ENCODE measurements at places on chromosomes 13 and 19.
A peak's percentile ranks its signal among the peaks of the same experiment; 100 is the strongest.

- peak; percentile 59 for DNase-seq
Observed at GRCh38 chr13:48977973-48978372, 2.3 kb downstream of the FNDC3A start.

DNA sequence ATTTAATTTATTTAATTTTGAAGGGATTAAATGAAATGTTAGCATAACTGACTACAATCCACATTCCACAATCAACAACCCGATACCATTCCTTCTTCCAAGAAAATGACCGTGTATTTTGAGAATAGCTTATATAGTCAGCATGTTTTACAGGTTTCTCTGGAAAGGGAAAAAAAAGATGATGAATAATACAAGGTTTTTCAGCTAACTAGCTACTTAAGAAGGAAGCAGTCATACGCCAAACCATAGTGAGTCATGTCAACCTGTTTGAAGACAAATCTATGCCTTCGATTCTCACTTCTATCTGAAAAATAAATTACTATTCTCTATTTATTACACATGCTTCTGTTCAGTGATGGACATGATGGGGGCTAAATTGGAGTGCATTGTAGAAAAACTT is 258.6 kb downstream of the EFNB2 start:
- peak; percentile 7 for DNase-seq

GRCh38 chr19:34057155-34057554 is 115.1 kb upstream of the LSM14A start:
- no peak for DNase-seq

DNA sequence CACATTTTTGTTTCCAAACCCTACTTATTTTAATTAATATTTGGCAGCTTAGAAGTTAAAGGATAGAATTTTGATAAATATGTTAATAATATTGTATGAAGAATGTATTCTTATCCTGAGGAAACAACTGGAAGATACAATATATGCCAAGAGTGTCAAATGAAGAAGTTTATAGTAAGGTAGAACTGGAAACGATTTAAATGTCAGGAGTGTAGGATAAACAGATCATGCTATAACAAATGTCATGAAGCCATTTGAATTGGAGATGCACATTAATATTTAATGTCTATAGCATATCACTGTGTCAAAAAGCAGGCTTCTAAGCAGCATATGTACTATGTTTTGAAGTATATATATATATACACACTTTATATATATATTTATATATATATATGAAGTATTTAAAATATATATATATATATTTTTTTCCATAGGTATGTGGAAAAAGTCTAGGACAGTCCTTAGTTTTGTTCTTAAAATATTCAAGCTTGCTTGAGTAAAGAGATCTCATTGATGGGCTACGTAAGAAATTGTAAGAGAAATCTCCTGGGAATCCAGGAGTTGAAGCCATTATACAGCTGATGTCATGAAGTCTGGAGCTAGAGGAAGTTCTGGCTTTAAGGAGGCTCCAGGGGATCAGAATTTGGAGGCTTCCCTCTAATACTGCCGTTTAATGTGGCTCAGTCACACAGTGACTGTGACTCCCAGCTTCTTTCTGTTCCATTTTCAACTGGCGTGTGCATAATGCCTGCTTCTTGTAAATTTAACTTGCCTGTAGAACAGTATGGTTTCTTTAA is 79.9 kb upstream of the MYCBP2 start:
- no peak for DNase-seq

DNA sequence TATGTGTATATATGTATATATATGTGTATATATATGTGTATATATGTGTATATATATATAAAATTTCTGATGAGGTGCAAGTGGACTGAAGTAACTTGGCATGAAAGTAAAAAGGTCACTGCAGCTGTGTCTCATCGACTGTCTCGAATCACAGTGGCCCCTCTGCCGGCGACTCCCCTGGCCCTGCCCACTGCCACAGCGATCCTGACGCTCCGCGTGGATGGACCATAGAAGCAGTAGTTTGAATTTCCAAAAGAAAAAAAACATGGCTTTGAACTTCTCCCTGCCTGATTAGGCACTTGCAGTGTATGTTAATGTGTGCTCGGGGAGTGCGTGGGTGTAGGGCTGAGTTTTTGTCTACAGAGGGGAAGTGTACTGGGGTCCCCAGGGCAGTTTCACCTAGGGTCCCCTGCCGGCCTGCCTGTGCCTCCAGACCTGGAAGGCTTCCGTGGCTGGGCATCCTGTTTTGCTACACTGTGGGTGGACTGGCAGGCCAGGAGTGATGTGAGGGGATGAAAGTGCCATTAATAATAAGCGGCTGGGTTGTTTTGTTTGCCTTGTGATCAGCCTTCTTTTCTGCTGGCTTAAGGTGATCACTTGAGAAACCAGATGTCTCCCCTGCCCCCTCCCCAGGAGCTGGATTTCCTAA is 10.8 kb downstream of the ZIC5 start:
- no peak for DNase-seq

GRCh38 chr13:112059457-112060281 is 7.3 kb upstream of the SOX1 start:
- DNase-seq, result no peak

GRCh38 chr19:48403606-48404005 is 10.1 kb downstream of the GRIN2D start:
- DNase-seq, result peak; percentile 83

DNA sequence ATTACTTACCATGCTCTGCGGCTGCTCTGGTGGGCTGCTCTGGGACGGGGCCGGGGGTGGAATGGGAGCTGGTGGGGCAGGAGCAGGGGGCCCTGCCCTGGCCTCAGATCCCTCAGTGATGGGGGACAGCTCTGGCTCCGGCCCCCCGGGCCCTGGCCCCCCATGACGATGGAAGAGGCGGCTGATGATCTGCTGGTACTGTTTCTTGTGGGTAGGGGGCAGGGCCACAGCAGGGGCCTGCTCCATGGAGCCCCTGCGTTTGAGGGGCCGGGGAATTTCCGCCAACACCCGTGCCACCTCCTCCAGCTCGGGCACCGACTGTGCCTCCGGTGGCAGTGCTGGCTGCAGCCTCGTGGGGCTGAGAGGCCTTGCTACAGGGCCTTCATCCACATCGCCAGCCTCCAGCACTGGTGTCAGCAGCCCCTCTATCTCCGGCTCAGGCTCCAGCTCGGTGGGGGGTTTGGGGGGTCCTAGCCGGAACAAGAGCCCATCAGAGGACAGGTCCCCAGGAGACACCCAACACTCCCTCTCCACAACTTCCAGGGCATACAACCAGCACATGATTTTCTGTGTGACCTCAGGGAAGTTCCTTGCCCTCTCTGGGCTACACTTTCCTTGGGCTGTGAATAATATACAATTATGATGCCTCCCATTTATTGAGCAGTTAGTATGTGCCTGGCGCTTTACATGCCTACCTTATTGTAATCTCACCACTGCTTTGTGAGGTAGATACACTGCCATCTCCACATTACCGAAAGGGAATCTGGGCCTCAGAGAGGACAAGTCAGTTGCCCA is 12.8 kb downstream of the PPP1R13L start:
- DNase-seq, result no peak

- peak; percentile 47 for DNase-seq
Observed at GRCh38 chr13:35855531-35856019, 275.6 kb downstream of the DCLK1 start.

DNA sequence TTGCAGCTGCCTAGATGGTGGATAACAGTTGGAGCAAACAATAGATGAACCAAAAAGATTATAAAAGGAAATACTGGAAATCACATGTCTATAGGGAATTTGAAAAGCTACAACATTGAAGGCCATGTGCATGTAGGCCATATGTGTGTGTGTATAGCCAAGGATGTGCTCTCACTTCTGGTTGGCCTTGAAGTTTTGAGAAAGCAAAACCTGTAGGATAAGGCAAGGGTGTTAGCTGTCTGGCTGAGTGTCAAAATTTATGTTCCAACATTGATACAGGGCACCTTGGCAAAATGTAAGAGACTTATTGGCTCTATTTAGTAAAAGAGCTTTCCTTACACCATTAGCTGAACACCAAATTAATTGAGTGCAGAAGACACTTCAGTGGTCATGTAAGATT is 1723.6 kb upstream of the PCDH20 start:
- no peak for DNase-seq

GRCh38 chr13:52738719-52739467 is 727 bp downstream of the CNMD start:
- DNase-seq, result peak; percentile 4

DNA sequence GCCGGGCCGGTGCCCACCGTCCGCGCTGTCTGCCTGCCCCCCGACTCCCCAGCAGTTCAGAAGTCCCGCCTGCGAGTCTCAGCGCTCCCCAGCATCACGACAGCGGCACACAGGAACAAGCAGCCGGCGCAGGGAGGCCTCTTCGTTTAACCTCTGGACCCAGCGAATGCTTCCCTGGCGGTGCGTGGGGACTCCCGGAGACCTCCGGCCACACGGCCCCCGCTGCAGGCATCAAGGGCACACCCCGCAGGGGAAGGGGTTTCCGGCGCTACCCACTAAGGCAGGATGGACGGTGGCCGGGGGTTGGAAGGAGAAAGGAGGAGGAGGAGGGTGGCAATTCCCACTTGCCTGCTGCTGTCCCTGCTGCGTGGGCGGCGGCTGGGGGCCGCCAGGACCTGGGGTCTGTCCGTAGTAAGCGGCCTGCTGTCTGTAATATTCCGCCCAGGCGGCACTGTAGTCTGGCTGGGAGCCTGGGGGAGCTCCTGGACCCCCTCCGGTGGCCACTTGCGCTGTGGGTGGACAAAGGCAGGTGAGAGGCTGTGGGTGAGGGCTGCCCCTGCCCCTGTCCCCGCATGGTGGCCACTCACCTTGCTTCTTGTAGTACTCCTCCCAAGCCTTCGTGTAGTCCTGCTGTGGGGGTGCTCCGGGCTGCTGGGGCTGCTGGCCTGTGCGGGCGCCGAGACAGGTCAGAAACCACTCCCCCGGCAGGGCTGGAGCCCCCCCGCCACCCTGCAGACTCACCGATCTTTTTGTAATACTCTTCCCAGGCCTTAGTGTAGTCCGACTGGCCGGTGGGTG is 9.6 kb downstream of the KHSRP start:
- DNase-seq, result no peak

GRCh38 chr19:5978606-5979552 is 939 bp upstream of the RANBP3 start:
- no peak for DNase-seq

DNA sequence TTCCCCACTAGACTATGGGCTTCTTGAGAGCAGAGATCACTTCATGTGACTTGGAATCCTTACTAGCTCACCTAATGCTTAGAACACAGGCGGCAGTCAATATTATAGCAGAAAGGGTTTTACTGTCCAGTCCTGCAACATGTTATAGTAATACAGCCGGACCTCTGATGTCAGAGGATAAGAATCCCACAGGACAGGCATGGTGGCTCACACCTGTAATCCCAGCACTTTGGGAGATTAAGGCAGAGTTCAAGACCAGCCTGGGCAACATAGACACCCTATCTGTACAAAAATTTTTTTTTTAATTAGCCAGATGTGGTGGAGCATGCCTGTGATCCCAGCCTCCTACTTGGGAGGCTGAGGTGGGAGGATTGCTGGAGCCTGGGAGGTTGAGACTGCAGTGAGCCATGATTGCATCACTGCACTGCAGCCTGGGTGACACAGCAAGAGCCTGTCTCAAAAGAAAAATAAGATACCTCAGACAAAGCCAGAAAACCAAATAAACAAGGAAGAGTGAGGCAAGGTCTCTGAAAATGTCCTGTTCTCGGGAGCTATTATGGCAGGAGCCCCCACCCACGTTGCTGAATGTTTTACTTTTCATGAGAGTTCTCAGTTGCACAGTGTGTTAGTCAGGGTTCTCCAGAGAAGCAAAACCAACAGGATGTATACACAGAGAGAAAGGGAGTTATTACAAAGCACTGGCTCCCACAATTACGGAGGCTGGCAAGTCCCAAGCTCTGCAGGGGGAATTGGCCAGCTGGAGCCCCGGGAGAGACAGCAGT is 100.8 kb downstream of the UBL3 start:
- peak; percentile 46 for DNase-seq

- no peak for DNase-seq
Observed at GRCh38 chr19:56136362-56136761, 4.7 kb upstream of the ZNF444 start.

GRCh38 chr19:10292206-10292788 is 2.5 kb downstream of the ICAM5 start:
- peak; percentile 87 for DNase-seq

GRCh38 chr19:3066482-3067049 is 4.3 kb upstream of the TLE5 start:
- no peak for DNase-seq

DNA sequence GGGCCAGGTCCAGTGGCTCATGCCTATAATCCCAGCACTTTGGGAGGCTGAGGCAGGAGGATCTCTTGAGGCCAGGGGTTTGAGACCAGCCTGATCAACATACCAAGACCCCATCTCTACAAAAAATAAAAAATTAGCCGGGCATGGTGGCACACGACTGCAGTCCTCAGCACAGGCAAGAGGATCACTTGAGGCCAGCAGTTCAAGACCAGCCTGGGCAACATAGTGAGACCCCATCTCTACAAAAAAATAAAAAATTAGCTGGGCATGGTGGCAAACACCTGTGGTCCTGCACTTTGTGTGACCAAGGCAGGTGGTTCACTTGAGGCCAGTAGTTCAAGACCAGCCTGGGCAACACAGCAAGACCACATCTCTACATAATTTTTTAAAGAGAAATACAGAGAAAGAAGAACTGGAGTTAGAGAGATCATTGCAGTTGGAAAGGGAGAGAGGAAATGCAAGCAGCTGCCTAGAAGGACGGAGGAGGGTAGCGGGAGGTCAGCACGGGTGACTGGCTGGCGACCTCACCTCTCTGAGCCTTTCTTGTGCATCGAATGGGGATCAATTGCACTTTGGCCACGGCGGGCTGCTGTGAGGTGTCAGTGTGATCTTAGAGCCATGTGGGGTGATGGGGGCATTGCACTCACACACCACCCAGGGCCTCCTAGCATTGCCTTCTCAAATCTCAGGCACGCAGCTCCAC is 13.9 kb downstream of the BCAM start:
- no peak for DNase-seq

- DNase-seq, result peak; percentile 62
Observed at GRCh38 chr19:17385878-17386611, 8.0 kb downstream of the CCDC194 start.

DNA sequence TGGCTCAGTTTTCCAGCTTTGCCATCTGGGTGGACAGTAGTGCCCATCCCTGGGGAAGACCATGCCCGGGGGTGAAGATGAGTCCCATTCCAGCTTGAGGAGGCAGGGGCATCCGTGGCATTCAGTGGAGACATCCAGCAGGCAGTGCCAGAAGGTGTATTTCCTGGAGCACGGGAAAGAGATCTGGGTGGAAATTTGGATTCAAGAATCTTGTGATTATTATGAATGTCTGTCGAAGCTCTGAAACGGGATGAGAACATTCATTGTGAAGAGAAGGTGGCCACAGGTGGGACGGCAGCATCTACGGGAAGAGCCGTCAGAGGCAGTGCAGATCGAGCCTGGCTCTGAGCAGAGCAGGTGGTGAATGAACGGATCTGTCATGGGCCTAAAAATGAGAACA is 167.3 kb upstream of the RNF113B start:
- DNase-seq, result no peak
